ENCODE measurements at places on chromosomes 4 and X.
A peak's percentile ranks its signal among the peaks of the same experiment; 100 is the strongest.

GRCh38 chr4:10897076-10897475, 212.5 kb upstream of the CLNK start:
- no peak for DNase-seq

DNA sequence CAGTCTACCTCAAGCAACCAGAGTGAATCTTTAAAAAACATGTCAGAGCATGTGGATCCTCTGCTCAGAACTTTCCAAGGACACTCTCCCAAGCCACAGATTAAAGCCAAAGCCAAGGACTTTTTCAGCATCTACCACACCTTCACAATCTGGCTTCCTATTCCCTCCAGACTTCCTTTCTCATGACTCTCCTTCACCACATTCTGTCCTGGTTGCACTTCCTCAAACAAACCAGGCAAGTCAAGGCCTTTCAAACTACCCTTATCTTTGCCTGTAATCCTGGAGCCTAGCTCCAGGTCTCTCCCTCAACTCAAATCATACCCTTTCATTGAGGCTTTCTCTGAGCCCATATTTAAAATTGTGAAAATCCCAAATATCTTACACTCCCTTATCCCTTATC, 191.6 kb upstream of the GALNTL6 start:
- DNase-seq, result no peak

DNA sequence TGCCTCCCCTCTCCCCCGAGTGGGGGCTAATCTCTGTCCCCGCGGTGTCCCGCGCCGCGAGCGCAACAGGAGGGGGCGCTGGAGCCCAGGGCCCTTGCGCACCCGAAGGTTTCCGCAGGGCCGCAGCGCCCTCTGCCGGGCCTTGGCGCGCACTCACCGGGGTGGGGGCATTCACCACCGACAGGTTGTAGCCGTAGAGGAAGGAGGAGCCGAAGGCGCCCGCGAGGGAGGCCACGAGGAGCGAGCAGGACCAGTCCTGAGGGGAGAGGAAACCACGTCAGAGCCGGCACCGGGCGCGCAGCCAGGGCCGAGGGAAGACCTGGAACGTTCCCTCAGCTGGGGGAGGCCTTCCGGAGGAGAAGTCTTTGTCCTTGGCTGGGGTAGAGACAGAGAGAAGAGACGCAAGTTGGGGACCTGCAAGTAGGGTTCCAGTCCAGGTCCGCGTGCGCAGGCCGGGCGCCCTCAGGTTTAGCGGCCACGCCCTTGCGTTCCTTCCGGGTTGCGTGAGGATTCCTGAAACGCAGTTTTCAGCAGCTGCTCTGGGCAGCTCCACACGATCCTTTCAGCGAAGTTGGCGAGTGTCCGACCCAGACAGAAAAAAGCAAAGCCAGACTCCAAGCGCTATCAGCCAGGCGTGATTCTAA, 2.4 kb downstream of the SLC2A9 start:
- DNase-seq, result peak; percentile 98

DNA sequence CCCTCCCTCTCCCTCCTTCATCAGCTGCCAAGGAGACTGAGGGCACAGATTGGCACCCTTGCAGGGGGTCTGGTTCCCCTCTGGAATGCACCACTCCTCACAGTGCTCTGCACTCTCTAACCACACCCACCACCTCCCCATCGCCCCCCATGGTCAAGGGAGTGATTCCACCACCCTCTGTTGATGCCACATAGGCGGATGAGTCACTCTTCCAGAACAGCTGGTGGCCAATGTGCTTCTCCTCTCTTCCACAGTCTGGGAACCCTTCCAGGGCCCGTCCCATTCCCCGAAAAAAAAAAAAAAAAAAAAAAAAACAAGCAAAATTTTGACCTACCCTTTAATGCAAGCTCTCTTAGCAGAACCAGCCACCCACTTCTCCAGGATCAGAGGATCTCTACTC, 341.3 kb upstream of the KLF3 start:
- no peak for DNase-seq

- no peak for DNase-seq
Observed at GRCh38 chr4:181443021-181443420, 800.2 kb upstream of the TENM3 start.

GRCh38 chr4:37935026-37935425, 25.2 kb upstream of the PTTG2 start:
- no peak for DNase-seq

- DNase-seq, result no peak
Observed at GRCh38 chrX:47158131-47158530, 13.1 kb downstream of the RBM10 start.

GRCh38 chr4:99165978-99166377, 21.9 kb upstream of the ADH4 start:
- DNase-seq, result no peak

GRCh38 chrX:3589474-3589873, 124.0 kb downstream of the PRKX start:
- no peak for DNase-seq

- no peak for DNase-seq
Observed at GRCh38 chr4:23485801-23486200, 404.0 kb downstream of the PPARGC1A start.

DNA sequence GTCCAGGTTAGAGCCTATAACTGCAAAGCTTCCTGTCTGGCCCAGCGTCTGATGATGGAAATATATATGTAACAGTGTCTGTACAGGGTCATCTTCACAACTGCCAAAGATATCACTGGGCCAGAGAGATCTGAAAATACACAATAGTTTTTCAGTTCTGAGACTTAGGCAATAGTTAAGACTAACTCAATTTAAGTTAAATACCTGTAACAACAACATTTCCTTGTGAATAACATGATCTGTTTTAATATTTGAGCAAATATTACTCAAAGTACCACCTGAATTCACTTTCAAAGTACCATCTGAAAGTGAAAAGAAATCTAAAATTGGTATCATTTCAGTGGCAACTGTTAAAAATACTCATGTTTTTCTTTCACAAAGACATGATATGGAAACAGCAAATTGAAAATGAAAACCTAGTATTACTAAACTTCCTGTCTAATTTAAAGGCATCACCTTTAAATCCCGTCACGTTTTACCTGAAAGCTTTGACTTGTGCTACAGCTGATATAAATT, 9.6 kb downstream of the ZAR1 start:
- no peak for DNase-seq

DNA sequence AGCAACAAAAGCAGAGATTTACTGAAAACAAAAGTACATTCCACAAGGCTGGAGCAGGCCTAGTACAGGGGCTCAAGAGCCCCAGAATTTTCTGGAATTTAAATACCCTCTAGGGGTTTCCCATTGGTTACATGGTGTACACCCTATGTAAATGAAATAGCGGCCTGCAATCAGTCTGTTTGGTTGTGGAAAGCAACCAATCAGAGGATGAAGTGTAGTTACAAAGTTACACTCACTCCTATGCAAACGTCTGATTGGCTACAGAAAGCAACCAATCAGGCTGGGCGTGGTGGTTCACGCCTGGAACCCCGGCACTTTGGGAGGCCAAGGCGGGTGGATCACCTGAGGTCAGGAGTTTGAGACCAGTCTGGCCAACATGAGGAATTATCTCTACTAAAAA, 13.8 kb upstream of the TXLNG start:
- no peak for DNase-seq

- peak; percentile 44 for DNase-seq
Observed at GRCh38 chr4:1049591-1049905, 38.1 kb downstream of the FGFRL1 start.

DNA sequence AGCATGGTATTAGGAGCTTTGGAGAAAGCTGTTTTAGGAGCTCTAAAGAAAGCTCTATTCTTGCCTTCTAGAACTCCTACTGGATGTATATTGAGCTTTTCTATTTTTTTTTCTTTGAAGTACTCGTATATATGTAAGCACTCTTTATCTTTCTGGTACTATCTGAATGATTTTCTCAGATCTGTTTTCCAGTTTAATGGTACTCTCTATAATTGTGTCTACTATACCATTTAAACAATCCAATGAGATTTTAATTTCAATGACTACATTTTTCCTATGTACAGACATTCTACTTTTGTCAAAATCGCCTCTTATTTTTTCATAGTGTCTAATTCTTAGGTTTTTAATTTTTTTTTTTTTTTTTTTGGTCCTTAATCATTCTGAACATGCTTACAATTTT, 328.1 kb downstream of the DCTD start:
- no peak for DNase-seq

DNA sequence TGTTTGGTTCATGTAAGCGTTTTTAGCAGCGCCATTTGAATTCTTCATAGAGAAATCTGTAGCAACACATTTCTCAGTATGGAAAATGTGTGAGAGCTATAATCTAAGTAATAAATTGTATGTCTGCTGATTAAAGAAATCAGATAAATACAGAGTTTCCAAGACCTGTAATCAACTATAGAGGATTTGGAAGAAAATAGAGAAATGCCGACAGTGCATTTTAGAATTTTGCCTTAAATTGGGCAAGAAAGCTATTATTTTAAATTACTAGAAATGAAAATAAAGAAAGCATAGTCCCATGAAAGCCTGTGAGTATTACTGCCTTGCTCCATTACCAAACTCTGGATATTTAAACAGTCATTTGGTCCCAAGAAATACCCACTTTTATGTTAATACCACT, 2.7 kb downstream of the RUFY3 start:
- DNase-seq, result no peak

DNA sequence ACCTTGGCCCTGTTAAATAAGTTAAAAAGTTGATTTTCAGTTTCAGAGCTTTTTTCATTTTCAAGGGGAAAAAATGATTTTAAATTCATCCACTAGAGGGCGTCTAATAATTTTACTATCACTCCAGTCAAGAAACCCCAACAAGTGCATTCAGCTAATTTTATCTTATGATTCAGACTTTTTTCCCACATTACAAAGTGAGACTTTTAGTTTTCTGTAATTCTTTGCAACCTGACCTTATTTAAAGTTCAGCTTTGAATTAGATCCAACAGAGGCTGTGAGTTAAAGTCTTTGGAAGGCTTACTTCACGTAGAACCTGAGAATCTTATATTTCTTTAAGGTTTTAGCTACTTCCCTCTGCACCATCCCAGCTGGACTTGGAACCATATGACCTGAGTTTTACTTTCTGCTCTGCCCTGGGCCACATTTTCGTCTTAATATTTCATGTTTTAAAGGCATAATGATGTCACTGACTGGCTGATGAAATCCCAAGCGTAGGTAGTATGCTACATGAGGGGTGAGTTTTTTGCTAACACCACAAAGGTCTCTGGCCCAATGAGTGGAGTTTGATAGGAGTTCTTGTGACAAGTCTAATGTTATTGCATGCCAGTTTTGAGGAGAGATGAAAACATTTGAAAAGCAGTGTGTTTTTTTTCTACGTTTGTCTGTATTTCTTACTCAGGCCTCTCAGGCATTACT, 7.2 kb downstream of the GNRHR start:
- no peak for DNase-seq

DNA sequence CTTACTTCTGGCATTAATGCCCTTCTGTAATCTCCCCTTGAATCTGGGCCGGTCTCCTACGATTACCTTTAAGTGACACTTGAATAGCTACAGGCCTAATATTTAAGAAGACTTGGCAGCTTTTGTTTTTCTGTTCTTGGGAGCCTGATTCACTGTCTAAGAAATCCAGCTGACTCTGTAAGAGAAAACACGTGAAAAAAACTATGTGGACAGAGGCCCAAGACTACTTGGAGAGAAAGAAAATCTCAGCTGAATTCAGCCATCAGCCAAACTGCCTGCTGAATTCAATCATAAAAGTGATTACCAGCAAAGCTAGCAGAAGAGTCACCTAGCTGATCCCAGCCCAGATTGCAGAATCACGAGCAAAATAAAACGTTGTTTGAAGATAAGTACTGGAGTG, 521.2 kb downstream of the MID1IP1 start:
- DNase-seq, result no peak

DNA sequence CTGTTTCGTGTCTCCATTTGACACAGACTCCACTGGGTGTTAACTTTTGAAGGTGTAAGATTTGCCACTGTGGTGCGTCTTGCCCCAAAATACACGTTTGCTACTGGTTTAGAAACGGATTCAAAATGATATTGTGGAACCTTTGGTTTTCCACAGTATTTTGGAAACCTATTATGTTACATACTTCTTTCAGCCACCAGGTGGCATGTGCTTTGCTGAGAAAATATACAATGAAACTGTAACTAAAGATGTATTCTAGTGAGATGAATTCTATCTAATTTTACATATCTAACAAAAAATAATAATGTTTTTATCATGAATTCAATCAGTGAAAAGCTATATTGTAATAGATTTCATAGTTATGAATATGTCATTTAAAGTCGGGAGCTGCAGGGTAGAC, 28.4 kb upstream of the SLITRK4 start:
- no peak for DNase-seq

GRCh38 chrX:11434607-11435006, 141.4 kb downstream of the AMELX start:
- no peak for DNase-seq
